Liver (tissue), 10 donors: ENCODE measurements at places on chromosomes 6 and 20.

DNA sequence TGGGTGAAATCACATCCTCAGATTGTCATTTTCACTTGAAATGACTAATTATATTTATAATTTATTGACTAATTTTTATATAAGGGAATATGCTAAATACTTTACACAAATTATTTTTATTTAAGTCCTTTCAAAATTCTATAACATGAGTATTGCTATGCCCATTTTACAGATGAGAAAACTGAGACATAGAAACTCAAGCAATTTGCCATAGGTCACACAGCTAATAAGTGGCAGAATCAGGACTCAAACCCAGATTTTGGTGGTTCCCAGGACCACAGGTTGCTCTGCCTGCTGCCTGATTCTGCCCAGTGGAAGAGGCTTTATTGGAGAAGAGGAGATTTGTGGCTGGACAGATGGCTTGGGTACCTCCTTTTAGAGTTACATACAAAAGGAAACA lies 4.9 kb downstream of the ALDH8A1 start:
- no peak for DNase-seq
- H3K27me3 ChIP-seq, result no peaks in the 10 kb centered on the region
- peaks cover 11% of the 10 kb centered on the region for H3K36me3 ChIP-seq
- H3K4me1 ChIP-seq, result peaks cover 18% of the 10 kb centered on the region
- peak overlapping the region; percentile 5 for H3K27ac ChIP-seq

DNA sequence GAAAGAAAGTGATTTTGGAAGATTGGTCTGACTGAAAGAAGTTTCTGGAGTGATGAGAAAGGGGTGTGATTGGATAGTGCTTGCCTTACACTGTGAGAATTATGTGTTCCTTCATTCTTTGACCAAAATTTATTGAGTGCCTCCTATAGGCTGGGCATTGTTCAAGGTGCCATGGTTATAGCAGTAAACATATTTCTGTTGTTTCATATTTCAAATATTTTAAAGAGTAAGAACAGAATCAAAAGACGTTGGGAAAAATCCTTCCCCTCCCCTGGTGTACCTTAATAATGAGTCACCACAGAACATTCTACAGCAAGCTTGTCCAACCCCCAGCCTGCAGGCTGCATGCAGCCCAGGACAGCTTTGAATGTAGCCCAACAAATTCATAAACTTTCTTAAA lies 78.6 kb downstream of the GCLC start:
- no peak overlapping the region for H3K4me3 ChIP-seq
- no peaks in the 10 kb centered on the region for H3K27me3 ChIP-seq
- H3K27ac ChIP-seq, result no peak overlapping the region
- H3K4me1 ChIP-seq, result peaks cover 15% of the 10 kb centered on the region

DNA sequence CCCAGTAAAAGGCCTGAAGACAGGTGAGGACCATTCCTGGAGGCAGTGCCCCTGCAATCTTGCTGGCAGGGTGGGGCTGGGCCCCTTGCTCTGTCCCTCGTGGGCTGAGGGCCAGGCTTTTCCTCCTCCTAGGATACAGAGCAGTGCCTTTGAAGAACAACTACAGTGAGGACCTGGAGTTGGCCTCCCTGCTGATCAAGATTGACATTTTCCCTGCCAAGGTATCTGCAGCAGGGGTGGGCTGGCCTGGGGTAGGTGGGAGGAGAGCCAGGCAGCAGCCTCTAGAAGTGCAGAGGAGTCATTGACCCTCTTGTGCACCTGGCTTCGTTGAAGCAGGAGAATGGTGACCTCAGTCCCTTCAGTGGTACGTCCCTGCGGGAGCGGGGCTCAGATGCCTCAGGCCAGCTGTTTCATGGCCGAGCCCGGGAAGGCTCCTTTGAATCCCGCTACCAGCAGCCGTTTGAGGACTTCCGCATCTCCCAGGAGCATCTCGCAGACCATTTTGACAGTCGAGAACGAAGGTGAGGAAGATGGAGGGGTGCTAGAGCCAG lies 36.5 kb downstream of the PLCG1 start:
- no peaks in the 10 kb centered on the region for H3K4me1 ChIP-seq
- no peaks in the 10 kb centered on the region for H3K27me3 ChIP-seq
- peaks cover 8% of the 10 kb centered on the region for H3K36me3 ChIP-seq
- no peak overlapping the region for H3K27ac ChIP-seq

DNA sequence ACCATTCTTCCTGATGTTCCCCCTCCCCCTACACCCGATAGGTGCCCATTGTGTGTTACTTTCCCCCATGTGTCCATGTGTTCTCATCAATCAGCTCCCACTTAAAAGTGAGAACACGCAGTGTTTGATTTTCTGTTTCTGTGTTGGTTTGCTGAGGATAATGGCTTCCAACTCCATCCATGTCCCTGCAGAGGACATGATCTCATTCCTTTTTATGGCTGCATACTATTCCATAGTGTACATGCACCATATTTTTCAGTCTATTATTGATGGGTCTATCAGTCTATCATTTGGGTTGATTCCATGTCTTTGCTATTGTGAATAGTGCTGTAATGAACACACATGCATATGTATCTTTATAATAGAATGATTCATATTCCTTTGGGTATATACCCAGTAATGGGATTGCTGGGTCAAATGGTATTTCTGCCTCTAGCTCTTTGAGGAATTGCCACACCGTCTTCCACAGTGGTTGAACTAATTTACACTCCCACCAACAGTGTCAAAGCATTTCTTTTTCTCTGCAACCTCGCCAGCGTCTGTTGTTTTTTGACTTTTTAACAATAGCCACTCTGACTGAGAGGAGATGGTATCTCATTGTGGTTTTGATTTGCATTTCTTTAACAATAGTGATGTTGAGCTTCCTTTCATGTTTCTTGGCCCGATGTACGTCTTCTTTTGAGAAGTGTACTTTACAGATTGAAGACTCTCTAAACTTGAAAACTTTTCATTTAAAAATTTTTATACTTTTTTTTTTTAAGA lies 41.0 kb upstream of the GCNT2 start:
- no peak for DNase-seq
- H3K4me1 ChIP-seq, result no peaks in the 10 kb centered on the region
- H3K27me3 ChIP-seq, result no peaks in the 10 kb centered on the region
- H3K27ac ChIP-seq, result no peak overlapping the region

GRCh38 chr20:36687850-36688249 lies 41.9 kb upstream of the SLA2 start:
- no peaks in the 10 kb centered on the region for H3K4me1 ChIP-seq
- DNase-seq, result no peak
- H3K27me3 ChIP-seq, result no peaks in the 10 kb centered on the region
- no peak overlapping the region for H3K27ac ChIP-seq
- no peak overlapping the region for H3K4me3 ChIP-seq

GRCh38 chr6:125791151-125791819 lies 525 bp downstream of the NCOA7 start:
- no peaks in the 10 kb centered on the region for H3K27me3 ChIP-seq
- H3K4me3 ChIP-seq, result peak overlapping the region; percentile 94
- DNase-seq, result peak; percentile 47
- peaks cover 30% of the 10 kb centered on the region for H3K4me1 ChIP-seq

GRCh38 chr6:154981079-154981870 lies 13.8 kb upstream of the TIAM2 start:
- no peaks in the 10 kb centered on the region for H3K4me1 ChIP-seq
- DNase-seq, result no peak
- no peak overlapping the region for H3K27ac ChIP-seq
- H3K4me3 ChIP-seq, result no peak overlapping the region
- no peaks in the 10 kb centered on the region for H3K36me3 ChIP-seq

DNA sequence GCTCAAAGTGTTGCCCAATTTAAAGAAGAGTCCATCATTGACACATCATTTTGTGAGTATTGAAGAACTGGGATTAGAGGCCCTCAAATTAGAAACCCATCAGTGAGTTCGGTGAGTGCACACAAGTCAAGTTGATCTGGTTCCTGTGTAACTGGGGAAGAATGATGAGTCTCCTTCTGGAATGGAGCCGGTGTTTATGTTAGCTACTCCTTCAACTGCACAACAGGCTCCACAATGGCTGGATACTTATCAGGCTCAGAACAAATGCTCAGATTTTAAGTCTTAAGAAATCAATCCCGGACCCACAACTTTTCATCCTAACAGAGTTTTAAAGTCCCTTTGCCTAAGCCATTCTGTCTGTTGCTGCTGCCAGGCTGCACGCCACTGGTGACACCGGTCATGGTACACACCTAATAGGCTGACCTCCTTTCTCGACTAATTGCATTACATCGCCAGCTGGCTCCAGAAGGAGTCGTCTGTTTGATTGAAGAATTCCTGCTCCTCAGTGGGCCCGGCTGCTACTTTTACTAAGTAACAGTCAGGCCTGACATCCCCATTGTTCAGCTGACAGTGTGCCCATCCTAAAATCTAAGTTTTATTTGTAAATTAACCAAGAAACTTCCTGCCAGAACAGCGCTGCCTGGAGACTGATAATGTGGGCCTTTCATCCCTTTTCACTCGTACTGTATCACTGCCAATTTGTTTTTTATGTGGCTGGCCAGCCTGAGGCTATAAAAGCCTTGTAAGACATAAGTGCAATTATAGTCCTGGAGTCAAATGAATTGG lies 130.4 kb downstream of the INSM1 start:
- peaks cover 13% of the 10 kb centered on the region for H3K36me3 ChIP-seq
- no peaks in the 10 kb centered on the region for H3K27me3 ChIP-seq
- no peak overlapping the region for H3K27ac ChIP-seq
- no peak overlapping the region for H3K4me3 ChIP-seq
- no peaks in the 10 kb centered on the region for H3K4me1 ChIP-seq
- DNase-seq, result no peak

- H3K27ac ChIP-seq, result no peak overlapping the region
- no peak for DNase-seq
- H3K27me3 ChIP-seq, result no peaks in the 10 kb centered on the region
Measured at GRCh38 chr6:161429921-161430490, 156.1 kb upstream of the AGPAT4 start.

- H3K27me3 ChIP-seq, result no peaks in the 10 kb centered on the region
- H3K27ac ChIP-seq, result no peak overlapping the region
- H3K36me3 ChIP-seq, result peaks cover 3% of the 10 kb centered on the region
Measured at GRCh38 chr6:151437401-151437800, 14.5 kb downstream of the RMND1 start.

DNA sequence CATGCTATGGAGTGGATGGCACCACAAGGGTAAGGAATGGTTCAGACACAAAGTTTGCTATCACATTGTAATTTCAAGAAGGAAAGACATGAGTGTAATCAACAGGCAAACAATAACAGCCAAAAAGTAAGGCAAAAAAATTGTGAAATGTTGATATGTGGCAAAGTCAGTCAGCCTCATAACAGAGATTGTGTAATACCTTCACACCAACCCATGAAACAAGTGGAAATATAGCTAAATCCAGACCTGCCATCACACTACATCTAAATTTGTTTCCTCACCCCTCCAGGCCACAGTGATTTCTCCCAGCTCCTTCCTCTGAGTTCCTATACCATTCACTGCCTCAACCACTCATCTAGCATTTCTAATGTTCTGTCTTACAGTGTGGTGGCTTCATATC lies 37.3 kb downstream of the SIM1 start:
- no peak overlapping the region for H3K27ac ChIP-seq
- H3K4me3 ChIP-seq, result no peak overlapping the region
- no peaks in the 10 kb centered on the region for H3K36me3 ChIP-seq
- no peaks in the 10 kb centered on the region for H3K27me3 ChIP-seq

DNA sequence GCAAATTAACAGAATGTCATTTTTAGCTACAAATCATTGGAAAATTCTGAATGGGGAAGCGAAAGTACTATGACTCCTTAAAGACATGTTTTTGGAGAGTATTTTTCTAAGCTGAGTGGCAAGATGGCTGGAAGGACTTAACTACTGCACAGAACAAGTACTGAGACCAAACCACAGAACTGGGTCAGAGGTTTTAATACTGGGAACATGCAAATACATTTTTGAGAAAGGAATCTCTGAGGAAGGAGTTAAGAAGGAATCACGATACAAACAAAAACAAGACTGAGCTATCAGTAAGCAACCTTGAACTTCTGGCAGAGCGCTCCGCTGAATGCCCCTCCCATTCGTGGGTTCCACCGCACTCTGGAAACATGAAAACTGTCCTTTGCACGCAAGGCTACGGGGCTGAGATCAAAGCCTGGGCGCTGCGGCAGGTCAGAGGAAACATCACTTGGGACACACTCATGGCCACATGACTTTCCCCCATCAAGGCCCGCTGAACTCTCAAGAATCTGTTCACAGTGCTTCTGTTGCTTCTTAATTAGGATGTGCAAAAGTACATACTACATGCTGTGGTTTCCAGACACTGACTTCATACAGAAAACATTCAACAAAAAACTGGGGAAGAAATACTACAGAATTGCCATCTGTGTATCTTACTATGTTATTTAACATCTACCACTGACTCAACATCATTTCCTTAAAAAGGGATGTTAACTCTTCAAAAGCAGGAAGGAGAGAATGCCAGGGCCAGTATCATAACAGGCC lies 27.8 kb downstream of the SLC23A2 start:
- peaks cover 19% of the 10 kb centered on the region for H3K4me1 ChIP-seq
- no peaks in the 10 kb centered on the region for H3K36me3 ChIP-seq
- DNase-seq, result peak; percentile 45
- H3K27ac ChIP-seq, result peak overlapping the region; percentile 92
- no peaks in the 10 kb centered on the region for H3K27me3 ChIP-seq
- H3K4me3 ChIP-seq, result no peak overlapping the region

DNA sequence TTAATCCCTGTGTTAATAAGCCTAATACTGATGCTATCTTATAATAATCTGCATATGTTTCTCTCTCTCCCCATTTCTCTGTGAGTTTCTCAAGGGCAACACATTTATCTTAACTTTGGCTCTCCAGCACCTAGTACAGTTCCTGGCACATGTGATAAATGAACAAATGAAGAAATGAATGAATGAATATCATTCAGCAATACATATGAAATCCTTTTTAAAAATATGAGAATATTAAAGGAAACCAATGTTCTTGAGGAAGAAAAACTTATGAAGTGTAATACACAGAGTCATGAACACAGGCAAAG lies 55.9 kb downstream of the PIGU start:
- H3K36me3 ChIP-seq, result no peaks in the 10 kb centered on the region
- H3K4me3 ChIP-seq, result no peak overlapping the region
- no peaks in the 10 kb centered on the region for H3K4me1 ChIP-seq
- no peak overlapping the region for H3K27ac ChIP-seq
- DNase-seq, result no peak
- H3K27me3 ChIP-seq, result no peaks in the 10 kb centered on the region

- H3K27me3 ChIP-seq, result no peaks in the 10 kb centered on the region
- H3K4me3 ChIP-seq, result no peak overlapping the region
- no peak overlapping the region for H3K27ac ChIP-seq
- H3K4me1 ChIP-seq, result no peaks in the 10 kb centered on the region
- H3K36me3 ChIP-seq, result peaks cover 9% of the 10 kb centered on the region
- DNase-seq, result no peak
Measured at GRCh38 chr6:44411141-44411540, 23.6 kb downstream of the CDC5L start.
